ENCODE measurements at places on chromosomes 12 and 14. TPM values are rescaled to one million over a fixed set of nuclear protein-coding genes. Genes with fewer than 3 reads are reported as not detected.

KLRD1 gene
- total RNA-seq = 0.17 TPM

FICD gene
- 8.6 TPM for total RNA-seq

TRPV4 gene
- 0.51 TPM for total RNA-seq

OR4Q3 gene
- not detected for total RNA-seq

COCH gene
- 0.51 TPM for total RNA-seq

TCL1A gene
- total RNA-seq = not detected

GPR84 gene
- not detected for total RNA-seq

GLI1 gene
- total RNA-seq = 2.0 TPM

VTI1B gene
- total RNA-seq = 67.9 TPM

KLHL33 gene
- total RNA-seq = 1.5 TPM

WNT1 gene
- total RNA-seq = not detected

ACADS gene
- total RNA-seq = 15.9 TPM

SLC35F4 gene
- total RNA-seq = not detected

FOXJ2 gene
- 8.3 TPM for total RNA-seq

GRIN2B gene
- not detected for total RNA-seq

KANSL2 gene
- 51.2 TPM for total RNA-seq

HNF1A gene
- not detected for total RNA-seq

ADAM21 gene
- total RNA-seq = 0.66 TPM

ACACB gene
- 9.1 TPM for total RNA-seq

POTEG gene
- total RNA-seq = not detected

ANO4 gene
- 11.3 TPM for total RNA-seq

MFAP5 gene
- total RNA-seq = 9.0 TPM

AVPR1A gene
- total RNA-seq = not detected

TAS2R10 gene
- total RNA-seq = 0.50 TPM

FAIM2 gene
- 3.6 TPM for total RNA-seq

SIX6 gene
- total RNA-seq = not detected

C14orf39 gene
- not detected for total RNA-seq

OTOGL gene
- total RNA-seq = under 0.01 TPM

HOTAIR gene
- not detected for total RNA-seq

MYH7 gene
- total RNA-seq = not detected

FIGNL2 gene
- total RNA-seq = 0.17 TPM

IL26 gene
- total RNA-seq = not detected

TBK1 gene
- total RNA-seq = 42.9 TPM

IAPP gene
- not detected for total RNA-seq

GZMB gene
- not detected for total RNA-seq

PDZRN4 gene
- not detected for total RNA-seq

DHH gene
- under 0.01 TPM for total RNA-seq

RNASE7 gene
- not detected for total RNA-seq

ACRBP gene
- total RNA-seq = 0.33 TPM

FOXM1 gene
- 7.3 TPM for total RNA-seq

TEX52 gene
- total RNA-seq = not detected

RASAL1 gene
- total RNA-seq = not detected
